ENCODE measurements at places on chromosomes 2 and 18.

DNA sequence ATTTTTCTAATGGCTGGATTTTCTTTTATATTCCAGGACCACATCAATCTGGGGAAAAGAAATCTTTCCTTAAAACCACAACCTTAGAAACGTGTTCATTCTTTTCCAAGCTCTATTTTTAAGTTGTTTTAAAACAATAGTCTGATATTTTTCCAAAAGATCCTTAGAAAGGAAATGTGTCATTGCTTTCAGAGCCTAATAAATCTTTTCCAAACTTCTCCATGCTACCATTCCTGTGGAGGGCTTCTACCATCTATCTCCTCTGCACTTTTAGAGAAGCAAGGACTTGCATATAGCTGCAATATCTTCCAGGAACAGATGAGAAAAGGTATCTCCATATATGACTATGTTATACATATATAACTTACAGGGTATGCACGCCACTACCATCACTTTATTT is 21.2 kb downstream of the WDFY1 start:
- no peak for DNase-seq

GRCh38 chr2:31957354-31958139 is 53.3 kb downstream of the MEMO1 start:
- DNase-seq: no peak

- DNase-seq: no peak
Measured at GRCh38 chr2:68365087-68365486, at the start of gene PLEK. Gene PLEK (plus strand): TSS chr2:68365282. CDS start chr2:68365352, 70 bp downstream.

DNA sequence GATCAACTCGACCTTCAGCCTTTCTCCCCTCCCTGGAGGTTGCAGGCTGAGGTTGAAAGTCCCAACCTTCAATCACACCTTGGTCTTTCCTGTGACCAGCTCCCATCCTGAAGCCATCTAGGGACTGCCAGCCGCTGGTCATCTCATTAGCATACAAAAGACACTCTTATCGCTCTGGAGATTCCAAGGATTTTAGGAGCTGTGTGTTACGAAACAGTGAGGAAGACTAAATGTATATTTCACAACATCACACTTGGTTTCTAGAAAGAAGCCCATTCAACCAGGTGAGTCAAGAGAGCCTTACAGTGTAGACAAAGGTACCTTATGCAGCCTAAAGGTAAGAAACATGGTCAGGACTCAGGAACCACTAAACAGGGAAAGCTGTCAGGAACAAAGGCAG is 126.4 kb downstream of the SH3BP4 start:
- no peak for DNase-seq

DNA sequence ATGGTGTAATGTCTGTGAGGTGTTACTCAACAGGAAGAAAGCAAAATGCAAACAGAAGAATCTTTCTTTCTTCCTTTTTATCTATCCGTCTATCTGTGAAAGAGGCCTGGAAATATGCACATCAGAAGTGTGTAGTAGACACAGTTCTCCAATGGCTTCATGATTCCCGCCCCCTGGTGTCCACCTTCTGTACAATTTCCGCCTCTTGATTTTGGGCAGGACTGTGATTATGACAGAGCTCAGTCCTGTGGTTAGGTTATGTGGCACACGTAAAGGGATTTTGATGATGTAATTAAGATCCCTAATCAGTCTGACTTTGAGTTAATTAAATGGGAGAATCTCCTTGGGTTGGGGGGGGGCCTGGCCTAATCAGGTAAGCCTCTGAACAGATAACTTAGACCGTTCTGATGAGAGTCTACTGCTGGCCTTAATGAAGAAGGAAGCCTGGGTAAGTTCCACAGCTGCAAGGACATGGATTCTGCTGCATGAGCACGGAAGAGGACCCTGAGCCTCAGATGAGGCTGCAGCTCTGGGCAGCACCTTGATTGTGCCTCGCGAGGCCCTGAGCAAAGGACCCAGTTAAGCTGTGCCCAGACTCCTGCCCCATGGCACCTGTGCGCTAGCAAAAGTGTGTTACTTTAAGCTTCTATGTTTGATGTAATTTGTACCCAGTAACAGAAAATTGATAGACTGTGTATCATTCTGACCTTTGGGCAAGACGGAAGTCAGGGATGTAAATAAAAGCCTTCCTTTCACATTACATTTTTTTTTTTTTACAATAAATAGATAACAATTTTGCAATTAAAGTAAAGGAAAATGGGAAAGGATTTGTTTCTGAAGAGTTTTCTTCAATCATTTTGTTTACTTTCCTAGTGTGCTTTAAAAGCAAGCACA is 11.3 kb upstream of the KCNF1 start:
- DNase-seq: no peak

DNA sequence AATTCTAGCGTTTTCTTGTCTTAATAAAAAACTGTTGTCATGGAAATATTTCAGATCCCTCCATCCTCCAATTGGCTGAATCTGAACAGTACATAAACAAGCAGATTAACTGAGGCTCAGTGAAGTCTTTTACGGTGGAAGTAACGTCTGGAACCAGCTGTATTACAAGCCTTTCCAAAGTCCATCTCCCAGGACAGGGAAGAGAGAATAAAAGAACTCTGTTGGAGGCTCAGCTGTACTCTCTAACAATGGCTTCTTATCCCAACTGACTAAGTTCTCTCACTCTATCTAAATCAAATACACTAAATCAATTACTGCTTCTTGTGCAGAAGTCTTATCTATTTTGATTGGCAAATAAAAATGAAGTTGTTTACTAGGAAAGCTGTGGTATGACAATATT is 19.9 kb upstream of the NEDD4L start:
- no peak for DNase-seq

DNA sequence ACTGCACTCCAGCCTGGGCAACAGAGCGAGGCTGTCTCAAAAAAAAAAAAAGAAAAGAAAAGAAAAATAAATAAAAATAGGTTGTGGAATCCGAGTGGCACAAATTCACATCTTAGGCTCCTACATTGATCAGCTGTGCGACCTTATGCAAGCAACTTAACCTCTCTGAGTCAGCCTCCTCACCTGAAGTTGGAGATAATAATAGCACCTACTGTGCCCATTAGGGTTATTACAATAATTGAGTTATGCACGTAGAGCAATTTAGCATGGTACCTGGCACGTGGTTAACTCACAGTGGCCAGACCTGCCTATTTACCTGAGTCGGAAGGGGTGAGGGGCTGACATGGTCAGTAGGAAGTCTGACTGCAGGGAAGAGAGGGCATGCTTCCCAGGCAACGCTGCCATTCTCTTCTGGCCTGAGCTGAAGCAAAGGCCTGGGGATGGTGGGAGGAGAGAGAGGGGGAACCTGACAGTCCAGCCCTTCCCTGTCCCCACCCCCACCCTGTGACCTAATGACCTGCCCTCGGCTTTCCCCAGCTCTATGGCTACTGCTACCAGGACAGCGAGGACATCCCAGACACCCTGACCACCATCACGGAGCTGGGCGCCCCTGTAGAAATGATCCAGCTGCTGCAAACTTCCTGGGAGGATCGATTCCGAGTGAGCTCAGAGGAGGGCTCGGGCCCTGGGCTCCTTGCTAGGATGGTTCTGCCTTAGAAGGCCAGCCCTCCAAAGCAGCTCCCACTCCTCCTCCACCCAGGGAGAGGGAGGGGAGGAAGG is 5.1 kb downstream of the PKDCC start:
- DNase-seq: no peak

DNA sequence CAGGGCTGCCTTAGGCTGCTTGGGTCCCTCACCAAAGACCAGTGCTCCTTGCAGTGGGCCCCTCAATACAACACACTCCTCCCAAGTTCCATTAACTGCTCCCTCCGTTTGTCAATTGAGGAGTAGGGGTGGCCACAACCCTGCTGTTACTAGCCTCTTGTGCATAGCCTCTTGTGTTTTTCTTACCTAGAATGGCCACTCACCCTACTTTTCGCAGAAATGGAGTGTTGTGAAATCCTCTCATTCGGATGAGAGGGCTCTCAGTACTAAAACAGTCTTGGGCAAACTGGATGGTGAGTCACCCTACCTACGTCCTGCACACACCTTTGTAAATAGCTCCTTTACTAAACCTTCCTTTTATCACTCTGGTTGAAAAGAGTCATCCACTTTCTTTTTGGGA is 253.9 kb downstream of the OSR1 start:
- DNase-seq: no peak

- no peak for DNase-seq
Measured at GRCh38 chr18:22344908-22345670, 72.6 kb downstream of the CTAGE1 start.

GRCh38 chr2:238790833-238791230 is 57.1 kb upstream of the TWIST2 start:
- no peak for DNase-seq

DNA sequence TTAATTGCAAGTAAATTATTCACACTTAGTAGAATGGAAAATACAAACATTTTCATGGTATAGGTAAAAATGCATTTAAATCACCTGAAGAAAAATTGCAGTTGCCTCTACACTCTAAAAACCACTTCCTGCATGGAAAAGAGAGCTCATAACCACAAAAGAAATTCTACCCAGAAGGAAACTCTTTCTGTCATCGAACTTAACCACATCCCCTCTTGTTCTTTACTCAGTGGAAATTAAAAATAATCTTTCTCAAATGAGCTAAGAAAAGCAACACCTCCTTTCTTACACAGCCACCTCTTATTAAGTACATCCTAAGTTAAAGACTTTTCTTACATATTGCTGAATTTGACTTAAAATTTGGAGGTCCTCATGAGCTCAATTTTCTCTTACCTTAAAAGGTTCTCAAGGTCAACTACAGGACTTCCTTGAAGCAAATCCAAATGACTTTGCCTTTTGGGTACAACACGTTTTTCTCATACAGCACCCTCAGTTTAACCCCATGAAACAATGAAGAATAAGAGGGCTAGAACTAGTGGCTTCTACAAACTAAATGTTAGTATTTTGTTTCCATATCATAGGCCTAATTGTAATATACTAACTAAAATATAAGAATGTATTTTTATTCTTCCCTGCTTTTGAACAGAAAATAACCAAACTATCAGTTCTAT is 109.1 kb upstream of the CRIM1 start:
- DNase-seq: no peak

GRCh38 chr2:159145745-159146354 is 140.7 kb downstream of the WDSUB1 start:
- DNase-seq: no peak

DNA sequence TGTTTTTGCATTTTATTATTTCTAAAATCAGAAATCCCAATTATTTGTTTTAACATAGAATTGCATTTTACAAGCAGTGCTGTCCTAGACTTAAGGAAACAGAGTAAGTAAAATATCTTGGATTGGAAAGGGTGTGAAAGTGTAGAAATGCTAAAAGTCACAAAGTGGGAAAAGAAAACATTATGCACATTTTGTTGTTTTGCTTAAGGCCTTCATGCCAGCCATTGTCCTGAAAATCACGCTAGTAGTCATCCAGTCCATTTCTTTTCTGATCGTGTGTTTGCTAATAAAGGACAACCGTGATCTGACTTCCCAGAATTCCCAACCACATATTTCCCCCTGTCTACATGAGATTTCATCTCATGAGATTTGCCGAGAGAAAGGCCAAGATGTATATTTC is 199.1 kb downstream of the PTGR3 start:
- DNase-seq: no peak

DNA sequence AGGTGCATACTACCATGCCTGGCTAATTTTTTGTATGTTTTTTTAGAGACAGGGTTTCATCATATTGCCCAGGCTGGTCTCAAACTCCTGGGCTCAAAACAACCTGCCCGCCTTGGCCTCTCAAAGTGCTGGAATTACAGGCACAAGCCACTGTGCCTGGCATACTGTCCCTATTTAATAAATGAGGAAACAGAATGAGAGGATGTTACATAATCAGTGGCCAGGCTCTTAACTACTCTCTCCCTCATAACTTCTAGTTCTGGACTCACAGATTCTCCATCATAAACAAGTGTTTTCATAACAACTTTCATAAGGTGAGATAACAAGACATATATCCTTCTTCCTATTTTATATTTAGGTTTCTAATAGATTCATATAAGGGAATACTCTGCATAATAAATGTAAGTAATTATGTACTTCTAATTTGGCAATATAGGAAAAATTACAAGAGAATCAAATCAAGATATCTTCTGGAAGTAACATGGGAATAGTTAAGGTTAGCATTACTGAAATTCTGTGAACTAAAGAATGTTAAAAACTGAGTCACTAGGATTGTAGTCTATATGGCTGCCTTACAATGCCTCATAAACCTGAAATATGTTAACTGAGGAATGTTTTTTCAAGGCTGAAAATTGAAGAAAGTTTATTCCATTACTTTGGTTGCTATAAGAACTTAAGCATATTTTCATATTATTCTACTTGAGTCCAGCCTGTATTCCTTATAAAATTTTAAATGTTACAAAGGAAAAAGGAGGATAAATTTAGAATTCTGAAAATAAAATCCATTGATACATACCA is 71.3 kb downstream of the SLC25A12 start:
- DNase-seq: no peak
